ENCODE measurements at places on chromosomes 13 and 19.
A peak's percentile ranks its signal among the peaks of the same experiment; 100 is the strongest.

DNA sequence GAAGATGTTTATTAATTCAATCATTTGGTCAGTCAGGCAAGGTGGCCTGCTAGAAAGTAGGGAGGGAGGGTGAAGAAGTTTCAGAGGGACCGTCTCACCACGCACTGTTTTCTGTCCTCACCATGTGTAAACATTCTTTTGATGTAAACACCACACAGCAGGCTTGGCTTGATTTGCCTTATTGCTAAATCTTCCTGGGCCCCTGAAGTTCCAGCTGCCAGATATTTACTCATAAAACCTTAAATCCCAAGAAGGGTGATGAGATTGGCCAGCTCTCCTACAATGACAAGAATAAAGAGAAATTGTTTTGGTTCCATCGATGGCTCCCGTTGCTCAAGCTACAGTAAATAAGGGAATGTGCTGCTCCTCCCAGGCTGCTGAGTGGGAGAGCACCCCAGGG is 198.2 kb upstream of the TMTC4 start:
- no peak for DNase-seq

DNA sequence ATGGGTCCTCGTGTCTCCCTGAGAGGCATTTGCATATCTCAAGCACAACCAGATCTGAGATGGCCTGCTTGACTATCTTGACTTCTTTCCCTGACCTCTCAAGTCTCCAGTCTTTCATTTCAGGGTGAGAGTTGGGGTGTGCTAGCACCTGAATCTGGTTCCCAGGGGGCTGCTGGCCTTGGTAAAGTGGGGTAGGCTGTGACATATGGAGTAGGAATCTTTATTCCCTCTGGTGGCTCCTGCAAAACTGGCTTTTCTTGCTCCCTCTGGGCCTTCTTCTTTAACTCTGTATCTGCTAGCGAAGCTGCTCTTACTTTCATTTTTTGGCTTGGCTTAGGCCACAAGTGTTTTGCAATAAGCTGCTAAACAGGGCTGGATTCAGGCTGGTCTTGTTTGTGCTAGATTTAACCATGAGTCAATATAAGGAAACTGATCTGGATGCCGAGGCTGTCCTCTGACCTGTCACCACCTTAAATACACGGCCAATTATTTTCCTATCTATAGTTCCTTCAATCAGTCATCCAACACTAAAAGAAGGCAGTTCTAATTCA is 42.3 kb downstream of the ZNF493 start:
- DNase-seq: peak; percentile 8

DNA sequence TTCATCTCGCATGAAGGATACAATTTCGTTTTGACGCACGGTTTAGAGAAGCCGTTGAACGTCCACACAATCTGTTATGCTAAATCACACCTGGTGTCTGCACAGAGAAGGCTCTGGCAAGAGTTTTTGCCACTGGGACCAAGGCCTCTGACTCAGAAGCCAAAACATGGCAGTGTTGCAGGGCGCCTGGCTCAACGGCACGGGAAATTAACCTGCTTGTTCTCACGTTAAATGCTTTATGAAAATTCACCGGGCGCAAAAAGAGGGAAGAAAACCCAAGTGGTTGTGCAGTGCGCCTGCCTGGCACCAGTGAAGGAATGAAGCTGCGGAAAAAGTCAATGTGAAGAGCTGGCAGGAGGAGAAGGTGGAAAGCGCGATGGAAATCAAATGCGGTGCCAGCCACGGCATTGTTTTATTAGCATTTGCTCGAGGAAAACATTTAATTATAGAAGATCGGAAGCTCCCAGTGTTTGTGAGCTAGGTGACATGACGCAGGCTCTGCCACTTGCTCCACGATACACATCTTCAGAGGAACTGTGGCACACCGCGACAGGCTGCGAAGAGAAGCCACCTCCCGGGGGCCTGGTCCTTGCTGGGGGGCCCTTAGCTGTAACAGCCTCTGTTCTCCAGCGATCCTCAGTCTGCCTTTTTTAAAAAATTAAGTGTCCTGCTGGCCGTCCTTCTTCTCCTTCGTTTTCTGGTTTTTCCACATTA is 126.2 kb downstream of the ZIC5 start:
- DNase-seq: no peak

GRCh38 chr13:28528848-28529247 is 33.9 kb upstream of the FLT1 start:
- DNase-seq: no peak

Data from right kidney (tissue), 9 donors.